ENCODE measurements at places on chromosomes 13 and 19.

GRCh38 chr13:48874165-48874564 lies 101.5 kb upstream of the FNDC3A start:
- no peak for DNase-seq

- DNase-seq = no peak
Measured at GRCh38 chr13:40120288-40120687, 464.8 kb downstream of the COG6 start.

- DNase-seq = no peak
Measured at GRCh38 chr19:55305491-55305890, 19.6 kb downstream of the TMEM150B start.

- no peak for DNase-seq
Measured at GRCh38 chr13:44236801-44237207, 136.8 kb upstream of the SERP2 start.

- DNase-seq = no peak
Measured at GRCh38 chr13:101545521-101545920, 93.0 kb downstream of the ITGBL1 start.

GRCh38 chr19:49890349-49891311 lies 6.1 kb downstream of the IL4I1 start:
- DNase-seq = no peak

DNA sequence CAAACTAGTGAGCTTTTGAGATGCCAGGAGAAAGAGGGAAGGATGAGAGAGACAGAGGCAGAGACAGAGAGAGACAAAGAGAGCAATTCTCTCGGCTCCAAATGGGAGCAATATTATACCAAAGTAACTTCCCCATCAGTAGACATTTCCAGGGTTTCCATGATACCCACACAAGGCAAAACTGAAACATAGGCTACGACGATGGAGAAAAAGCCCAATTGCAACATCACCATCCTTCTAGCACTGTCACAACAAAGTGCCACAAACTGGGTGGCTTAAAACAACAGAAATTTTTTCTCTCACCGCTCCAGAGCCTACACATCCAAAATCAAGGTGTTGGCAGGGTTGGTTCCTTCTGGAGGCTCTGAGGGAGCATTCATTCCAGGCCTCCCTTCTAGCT lies 81.4 kb downstream of the KCTD12 start:
- no peak for DNase-seq

- DNase-seq = no peak
Measured at GRCh38 chr13:64528838-64529237, 2701.3 kb downstream of the PCDH9 start.

GRCh38 chr13:87124785-87125074 lies 546.4 kb upstream of the SLITRK5 start:
- no peak for DNase-seq

DNA sequence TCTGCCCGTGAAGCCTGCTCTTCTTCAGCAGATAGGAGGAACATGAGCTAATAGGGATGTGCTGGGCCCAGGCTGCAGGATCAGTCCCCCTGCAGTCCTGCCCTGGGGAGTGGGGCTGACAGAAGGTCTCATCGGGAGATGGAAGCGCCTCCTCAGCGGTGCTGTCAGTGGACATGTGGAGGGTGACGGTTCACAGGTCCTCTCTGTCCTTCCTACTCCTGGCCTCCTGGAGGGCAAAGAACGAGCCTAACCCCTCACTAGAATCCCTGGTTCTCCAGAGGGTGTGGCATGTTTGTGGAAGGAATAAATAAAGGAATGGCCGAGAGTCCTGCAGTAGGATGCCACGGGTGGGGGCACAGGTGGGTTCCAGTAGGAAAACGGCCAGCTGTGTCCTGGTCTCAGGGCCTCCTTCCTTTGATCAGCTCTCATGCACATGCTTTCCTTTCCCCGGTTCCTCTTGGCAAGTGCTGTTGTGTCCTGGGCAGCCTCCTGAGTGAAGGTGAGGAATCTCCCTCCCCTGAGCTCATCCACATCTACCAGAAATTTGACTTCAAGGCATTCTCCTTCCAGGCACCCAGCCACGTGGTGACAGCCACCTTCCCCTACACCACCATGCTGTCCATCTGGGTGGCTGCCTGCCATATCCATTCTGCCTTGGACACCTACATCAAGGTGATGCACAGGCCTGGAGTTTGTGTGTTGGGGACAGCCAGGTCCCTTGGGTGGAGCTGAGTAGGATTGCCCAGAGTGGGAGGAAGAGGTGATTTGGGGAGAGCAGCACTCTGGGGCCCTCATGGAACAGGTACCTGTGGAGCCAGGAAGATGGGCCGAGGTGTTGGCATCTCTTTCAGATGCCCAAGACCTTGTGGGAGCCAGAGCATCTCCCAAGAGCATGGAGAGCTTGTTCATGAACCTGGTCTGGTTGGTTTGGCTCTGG lies 28.6 kb upstream of the ZNF492 start:
- DNase-seq = no peak

GRCh38 chr19:8146877-8147581 lies 2.4 kb downstream of the FBN3 start:
- no peak for DNase-seq

GRCh38 chr13:99434258-99434788 lies 66.9 kb upstream of the TM9SF2 start:
- DNase-seq = no peak

- DNase-seq = no peak
Measured at GRCh38 chr13:99431927-99432608, 69.2 kb upstream of the TM9SF2 start.

- no peak for DNase-seq
Measured at GRCh38 chr19:19022380-19022961, 10.8 kb downstream of the SUGP2 start.

DNA sequence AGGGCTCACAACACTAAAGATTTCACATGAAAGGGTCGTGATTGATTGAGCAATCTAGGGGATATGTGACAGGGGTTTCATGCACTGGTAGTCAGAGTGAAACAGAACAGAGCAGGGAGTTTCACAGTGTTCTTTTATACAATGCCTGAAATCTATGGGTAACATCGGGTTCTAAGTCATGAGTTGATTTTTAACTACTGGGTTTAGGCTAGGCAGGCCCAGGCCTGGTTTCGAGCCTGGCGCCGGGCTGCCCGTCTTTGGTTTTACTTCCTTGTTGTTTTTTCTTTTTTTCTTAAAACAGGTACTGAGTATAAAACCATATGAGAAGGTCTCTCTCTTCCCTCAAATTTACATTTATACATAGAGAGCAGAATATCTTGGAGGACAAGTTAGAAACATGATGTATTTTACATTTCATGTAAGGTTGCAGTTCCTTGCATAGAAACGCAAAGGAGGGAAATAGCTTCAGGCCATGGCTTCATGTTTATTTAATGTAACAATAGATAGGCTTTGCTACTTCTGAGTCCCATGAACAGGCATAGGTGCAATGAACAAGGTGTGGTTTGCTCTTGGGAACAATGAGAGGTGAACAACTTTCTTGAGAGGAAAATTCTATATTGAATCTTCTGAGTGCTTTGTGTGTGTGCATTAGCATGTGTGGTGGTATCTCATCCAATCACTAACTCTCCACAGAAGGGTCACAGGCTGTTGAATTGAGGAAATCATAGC lies 128.9 kb upstream of the RXFP2 start:
- DNase-seq = no peak

GRCh38 chr13:111527614-111528229 lies 207.3 kb downstream of the TEX29 start:
- DNase-seq = no peak

GRCh38 chr13:99382428-99383133 lies 75.4 kb upstream of the GPR183 start:
- DNase-seq = no peak

DNA sequence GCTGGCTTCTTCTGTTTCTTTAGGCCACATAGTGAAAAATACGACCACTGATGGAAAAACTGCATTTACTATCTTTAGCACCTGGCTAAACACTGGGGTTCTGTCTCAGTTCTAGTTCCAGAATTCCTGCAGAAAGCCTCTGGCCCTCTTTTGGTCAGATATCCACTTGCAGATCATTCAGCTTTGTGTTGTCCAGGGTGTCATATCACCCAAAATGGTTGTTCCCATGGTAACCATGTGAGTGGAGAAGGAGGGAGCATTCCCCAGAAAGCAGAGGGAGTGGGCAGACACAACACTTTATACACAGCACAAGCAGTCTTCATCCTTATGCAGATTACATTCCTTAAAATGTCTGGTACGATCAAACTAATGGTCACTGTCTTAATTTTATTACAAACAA lies 73.5 kb downstream of the CAB39L start:
- DNase-seq = no peak

GRCh38 chr13:49132479-49133002 lies 87.6 kb upstream of the MLNR start:
- DNase-seq = no peak

DNA sequence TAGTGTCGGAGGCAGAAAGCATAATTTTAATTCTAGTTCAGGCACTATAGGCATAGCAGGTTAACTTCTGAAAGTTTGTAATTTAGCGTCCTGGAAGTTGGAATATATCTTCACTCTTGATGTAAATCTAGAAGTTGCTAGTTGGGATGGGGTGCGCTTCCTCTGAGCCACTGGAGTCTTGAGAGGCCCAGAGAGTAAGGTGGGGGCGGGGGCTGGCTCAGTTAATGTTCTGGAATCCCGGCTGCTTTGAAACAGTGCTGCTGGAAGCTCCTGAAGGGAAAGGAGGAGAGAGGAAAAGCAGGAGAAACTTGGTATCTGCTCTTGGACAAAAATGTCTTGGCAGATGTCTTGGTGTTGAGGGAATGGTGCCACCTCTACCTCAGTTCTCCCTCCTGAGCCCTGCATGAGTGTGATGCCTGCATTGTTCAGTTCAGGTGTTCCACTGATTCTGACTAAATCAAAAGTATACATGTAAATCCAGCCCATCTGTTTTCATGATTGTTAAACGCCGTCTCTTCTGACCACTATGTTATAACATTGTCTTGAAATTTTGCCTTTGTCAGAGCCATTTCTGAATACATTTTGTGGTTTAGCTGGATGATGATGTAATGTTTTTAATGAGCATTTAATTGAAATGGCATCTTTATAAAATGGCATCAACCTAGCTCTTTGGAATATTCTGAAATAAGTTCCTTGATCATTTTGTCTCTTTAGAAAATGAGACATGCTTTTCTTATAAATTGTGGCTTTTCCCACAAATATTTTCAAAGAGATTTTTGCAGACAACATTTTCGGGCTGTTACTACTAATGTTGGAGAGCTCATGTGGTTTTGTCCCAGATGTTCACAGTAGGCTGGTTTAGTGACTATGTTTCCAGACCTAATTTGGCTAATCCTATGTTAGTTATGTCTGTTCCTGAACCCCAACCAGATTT lies 202.7 kb downstream of the SHISA2 start:
- no peak for DNase-seq

DNA sequence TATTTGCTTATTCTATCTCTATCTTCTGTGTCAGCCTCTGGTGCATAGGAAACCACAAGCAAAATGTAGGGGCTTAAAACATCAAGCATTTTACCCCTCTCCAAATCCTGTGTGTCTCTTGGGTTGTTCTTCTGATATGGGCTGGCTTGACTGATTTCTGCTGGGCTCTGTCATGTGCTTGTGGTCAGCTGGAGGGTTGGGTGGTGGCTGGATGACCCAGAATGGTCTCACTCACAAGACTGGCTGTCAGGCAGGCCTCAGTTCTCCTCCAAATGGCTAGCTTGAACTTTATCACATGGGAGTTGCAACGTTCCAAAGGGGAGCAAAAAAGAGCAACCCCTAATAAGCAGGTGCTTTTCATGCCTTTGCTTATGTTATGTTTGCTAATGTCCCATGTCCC lies 9.6 kb upstream of the LYPD5 start:
- no peak for DNase-seq

DNA sequence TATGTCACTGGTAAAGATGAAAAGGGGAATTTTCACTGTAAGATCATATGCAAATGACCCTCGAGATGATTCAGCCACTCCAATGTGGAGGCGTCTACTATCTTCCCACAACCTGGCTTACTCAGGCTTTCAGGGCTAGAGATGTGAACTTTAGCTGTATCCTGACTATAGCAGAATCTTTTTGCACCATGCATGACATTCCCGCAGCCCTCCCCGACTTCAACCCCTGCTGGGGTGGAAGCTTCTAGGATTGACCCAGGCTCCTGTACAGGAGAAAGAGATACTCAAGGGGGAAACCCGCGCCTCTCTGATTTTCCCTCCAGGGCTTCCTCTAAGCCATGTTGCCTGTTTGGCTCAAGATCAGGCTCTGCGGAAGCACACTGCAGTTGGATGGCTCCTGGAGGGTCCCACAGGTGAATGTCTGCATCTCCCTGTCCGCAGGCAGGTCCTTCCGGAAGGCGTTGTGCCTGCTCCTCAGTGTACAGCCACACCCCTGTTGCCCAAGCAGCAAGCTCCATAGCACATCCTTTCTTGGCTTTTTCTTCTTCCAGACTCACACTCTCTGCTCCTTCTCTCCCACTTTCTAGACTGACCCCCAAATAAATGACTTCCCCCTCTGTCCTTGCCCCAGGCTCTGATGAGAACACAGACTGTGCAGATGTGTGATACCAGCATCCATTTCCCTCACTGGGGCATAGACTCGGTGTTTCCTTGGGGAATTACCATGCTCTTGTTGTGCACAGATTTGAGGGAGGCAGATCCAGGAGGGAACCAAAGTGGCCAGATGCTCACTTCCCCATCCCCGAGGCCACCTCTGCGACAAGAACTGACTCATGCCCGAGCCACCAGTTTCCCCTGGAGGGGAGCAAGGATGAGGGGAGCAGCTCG lies 29.1 kb upstream of the POP4 start:
- DNase-seq = no peak

- DNase-seq = no peak
Measured at GRCh38 chr13:20826843-20827560, 53.2 kb upstream of the EEF1AKMT1 start.

GRCh38 chr13:44685641-44686040 lies 109.5 kb upstream of the TSC22D1 start:
- no peak for DNase-seq

GRCh38 chr13:40164133-40164532 lies 502.3 kb downstream of the FOXO1 start:
- no peak for DNase-seq

DNA sequence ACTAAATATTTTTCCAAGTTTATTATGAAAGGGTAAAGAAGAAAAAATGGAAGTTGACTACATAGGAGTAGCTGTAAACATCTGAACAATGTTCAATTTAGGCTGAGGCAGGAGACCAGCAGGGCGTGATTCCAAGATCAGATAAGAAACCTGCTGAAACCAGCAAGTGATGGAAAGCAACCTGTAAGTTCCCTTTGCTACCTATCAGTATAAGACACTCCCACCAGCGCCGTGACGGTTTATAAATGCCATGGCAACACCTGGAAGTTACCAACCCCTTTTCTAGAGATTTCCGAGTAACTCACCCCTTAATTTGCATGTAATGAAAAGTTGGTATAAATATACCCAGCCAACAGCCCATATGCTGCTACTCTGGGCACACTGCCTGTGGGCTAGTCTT lies 1.1 kb upstream of the ZNF45 start:
- no peak for DNase-seq

DNA sequence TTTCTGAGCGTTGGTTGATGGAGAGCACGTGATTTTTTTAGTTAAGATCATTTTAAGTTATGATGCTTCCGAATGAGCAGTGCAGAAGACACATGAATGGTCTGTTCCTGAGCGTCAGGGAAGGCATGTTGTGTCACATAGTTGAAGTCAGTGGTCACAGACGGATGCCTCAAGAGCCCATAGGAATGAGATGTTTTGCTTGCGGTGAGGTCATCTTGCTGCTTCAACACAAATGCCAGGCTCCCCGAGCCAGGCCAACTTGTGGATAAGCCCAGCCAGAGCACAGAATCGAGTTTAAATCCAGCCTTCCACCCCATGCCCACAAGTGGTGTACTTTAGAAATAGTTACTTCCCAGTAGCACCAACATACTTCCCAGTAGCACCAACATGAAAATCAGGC lies 5.4 kb downstream of the UPF3A start:
- DNase-seq = no peak

- DNase-seq = no peak
Measured at GRCh38 chr19:21158523-21159135, 16.8 kb downstream of the ZNF431 start.

- DNase-seq = no peak
Measured at GRCh38 chr19:17245535-17245984, at the start of gene NR2F6. NR2F6 (minus strand) TSS chr19:17245919; CDS start chr19:17245220, 699 bp downstream.
